8988T (cell line): ENCODE measurements at places on chromosomes 13 and 19.

- no peak for DNase-seq
Observed at GRCh38 chr19:10095622-10095947, 6.9 kb downstream of the ANGPTL6 start.

GRCh38 chr13:108924134-108924533 lies 294.7 kb downstream of the MYO16 start:
- no peak for DNase-seq

- DNase-seq = no peak
Observed at GRCh38 chr13:49403996-49404702, 39.7 kb downstream of the CAB39L start.

DNA sequence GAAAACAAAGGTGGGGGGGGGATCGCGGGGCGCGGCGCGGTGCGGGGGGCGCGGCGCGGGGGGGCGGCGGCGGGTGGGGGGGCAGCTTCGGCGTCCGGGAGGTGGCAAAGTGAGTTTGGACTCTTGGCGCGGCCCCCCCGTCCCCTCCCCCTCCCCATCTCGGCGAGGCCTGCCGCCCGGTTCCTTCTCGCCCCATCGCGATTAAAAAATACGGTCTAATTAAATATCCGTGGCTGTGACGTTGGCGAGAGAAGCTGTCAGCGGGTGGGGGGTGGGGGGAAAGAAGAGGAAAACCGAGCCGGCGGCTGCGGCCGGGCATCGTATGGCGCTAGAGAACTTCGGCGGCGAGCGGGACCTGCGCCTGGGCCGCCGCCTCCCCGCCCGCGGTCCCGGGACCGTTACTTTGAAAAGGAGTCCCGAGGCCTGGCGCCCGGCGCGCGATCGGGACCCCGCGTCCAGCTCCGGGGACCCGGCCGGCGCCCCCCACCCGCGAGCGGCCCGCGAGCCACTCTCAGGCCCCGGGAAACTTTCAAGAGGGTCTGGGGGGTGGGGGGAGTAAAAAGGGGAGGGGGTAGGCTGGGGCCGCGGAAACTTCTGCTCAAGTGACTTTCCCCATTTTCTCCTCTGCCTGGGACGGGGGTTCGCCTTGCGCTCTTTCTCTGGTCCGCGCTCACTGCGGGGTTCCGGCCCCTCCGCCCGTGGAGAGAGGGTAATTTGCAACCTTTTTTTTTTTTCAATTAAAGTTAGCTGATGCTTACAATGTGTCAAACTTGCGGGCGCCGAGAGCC lies 146.3 kb upstream of the ZNF536 start:
- no peak for DNase-seq

DNA sequence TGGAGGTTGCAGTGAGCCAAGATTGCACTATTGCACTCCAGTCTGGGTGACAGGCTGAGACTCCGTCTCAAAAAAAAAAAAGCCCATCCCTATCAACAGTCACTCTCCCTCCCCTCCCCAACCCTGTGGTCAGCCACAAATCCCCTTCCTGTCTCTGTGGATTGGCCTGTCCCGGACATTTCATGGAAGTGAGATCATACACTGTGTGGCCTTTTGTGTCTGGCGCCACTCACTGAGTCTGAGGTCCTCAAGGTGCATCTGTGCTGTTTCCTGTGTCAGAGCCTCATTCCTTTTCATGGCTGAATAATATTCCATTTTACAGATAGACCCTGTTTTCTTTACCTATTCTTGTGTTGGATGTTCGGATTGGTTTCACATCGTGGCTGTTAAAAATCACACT lies 149.5 kb downstream of the PTPRS start:
- no peak for DNase-seq

DNA sequence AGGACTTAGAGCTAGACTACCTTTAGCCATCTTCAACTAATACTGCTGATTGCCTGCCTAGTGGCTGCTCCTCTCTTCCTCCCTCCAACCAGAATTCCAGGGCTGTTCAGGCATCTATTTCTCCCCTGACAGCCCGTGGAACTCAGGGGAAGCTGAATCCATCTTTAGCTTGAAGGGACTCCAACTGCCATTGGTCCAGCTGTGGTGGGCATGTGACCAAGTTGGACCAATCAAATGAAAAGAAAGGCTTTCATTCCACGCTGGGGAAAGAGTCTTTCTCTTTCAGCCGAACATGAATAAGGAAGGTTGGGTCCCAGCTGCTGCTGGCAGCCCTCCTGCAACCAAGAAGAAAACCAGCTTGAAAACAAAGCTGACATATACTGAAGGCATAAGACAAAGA lies 168.5 kb upstream of the OBI1 start:
- no peak for DNase-seq

DNA sequence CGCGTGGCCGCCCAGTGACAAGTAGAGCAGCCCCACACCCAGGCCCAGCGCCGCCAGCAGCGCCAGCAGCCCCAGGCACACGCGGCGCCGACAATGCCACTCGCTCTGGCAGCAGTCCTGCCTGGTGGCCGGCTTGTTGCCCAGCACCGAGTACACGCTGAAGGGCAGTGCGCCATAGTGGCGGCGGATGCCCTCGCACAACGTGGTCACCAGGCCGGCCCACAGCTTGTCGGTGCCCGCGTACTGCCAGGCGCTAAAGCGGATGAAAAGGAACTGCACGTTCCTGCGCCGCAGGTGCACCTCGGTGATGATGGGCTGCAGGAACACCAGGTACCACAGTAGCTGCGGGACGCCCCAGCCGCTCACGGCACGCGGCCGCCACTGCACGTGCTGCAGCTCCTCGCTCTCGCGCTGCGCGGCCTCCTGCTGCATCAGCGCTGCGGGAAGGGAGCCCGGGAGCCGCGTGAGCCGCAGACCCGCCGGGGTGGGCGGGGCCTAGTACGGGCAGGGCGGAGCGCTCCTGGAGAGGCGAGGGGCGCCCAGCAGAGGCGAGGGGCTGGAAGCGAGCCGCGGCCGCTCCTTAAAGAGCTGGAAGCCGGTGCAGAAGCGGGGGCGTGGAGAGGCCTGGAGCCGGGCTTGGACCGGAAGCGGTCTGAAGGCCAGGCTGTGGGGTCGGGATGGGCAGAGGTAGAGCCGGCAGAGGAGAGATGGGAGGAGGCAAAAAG lies 7.3 kb downstream of the NKPD1 start:
- no peak for DNase-seq

DNA sequence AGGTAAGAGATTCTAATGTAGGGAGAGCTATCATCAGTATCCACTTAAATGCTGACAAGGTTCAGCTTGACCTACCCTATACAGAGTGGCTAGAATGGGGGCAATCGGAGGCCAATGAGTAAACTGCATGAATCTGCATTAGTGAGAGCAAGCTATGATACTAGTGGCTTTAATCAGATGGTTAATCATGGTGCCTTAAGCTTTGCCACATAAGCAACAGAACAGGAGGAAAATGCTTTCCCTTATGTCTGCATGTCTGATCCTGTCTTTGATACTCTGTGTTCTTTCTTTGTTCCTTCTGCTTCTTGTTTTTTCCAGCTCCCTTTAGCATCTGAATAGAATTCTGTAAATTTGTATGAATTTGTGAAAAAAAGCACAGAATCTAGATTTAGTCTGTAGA lies 91.1 kb downstream of the WDFY2 start:
- DNase-seq = no peak

- no peak for DNase-seq
Observed at GRCh38 chr19:58492265-58492664, 16.1 kb downstream of the ZNF446 start.

GRCh38 chr13:113657851-113658741 lies at the start of gene ATP4B:
TSS of gene ATP4B (minus strand) at chr13:113658198. CDS start at chr13:113658144, 54 bp downstream.
- DNase-seq = no peak
